ENCODE measurements at places on chromosomes 1 and 21.

GRCh38 chr1:177873238-177873637 lies 96.6 kb downstream of the SEC16B start:
- no peak for DNase-seq

- no peak for DNase-seq
Measured at GRCh38 chr1:53681977-53682685, 56.8 kb downstream of the GLIS1 start.

GRCh38 chr21:24310788-24311187 lies 1296.5 kb downstream of the MRPL39 start:
- DNase-seq: no peak

DNA sequence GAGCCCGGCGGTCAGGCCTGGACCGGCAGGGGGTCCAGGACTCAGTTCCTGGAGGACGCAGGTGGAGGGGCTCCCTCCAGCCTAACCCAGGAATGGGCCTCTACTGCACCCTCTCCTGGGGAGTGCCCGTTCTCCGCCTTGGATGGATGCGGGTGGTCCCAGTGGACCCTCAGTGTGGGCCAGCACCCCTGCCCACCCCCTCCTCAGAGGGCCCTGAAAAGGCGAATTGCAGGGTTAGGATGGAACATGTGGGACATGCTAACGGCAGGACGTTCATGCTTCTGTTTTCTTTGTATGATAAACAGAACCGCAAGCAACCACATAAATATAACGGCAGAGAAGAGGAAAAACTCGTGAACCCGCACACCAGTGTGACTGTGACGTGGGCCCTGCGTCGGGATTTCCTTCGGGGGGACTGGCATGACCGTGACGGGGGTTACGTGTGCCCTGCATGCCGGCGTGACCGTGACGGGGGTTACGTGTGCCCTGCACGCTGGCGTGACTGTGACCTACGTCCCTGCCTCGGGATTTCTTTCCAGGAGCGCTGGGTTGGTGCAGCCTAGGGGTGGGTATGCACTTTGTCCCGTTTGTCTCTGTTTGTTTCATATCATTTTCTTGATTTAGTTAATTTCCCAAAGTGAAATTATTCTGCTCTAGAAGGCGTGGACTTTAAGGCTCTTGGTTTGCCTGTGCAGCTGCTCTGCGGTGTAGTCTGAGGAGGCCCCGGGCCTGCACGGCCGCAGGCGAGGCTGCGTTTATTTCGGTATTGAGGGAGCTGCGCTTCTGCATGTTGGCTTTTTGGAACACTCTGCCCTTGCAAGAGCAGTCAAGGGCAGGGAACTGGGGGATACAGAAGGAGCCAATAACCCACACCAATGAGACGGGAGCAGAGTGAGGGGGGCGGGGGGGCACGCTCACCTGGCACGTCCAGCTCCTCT lies 3.1 kb downstream of the FTCD start:
- DNase-seq: no peak

DNA sequence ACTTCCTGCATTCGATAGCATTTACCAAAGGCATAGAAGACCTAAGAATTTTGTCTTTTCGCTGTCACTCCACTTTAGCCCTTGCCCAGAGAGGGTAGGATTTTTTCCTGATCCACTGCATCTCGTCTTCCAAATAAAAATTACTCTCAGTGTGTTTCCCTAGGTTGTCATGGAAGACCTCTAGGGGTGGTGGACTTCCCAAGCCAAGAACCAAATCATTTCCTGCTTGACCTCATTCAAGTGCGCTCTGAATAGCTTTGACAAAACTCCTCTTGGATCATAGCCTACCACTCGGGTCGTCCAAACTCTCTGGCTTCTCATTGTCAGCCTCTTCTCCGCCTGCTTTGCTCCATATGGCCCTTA lies 431 bp upstream of the C1orf52 start:
- no peak for DNase-seq

DNA sequence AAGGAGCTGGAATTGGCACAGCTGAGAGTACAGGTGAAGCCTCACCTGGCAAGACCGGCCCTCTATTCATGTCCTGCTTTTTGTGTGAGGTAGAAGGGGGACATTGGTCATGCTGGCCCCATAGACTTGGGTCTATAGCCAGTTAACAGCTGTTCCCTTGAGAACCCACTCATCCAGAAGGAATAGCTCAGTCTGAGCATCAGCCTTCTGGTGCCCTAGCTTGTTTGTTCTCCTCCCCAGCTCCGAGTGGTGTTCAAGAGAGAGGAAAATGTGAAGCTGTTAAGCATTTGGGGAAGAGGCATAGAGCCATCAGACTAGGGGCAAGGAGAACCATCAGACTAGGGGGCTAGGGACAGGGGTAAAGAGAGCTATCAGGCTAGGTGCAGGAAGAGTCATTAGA lies 290.9 kb downstream of the SIPA1L2 start:
- no peak for DNase-seq

DNA sequence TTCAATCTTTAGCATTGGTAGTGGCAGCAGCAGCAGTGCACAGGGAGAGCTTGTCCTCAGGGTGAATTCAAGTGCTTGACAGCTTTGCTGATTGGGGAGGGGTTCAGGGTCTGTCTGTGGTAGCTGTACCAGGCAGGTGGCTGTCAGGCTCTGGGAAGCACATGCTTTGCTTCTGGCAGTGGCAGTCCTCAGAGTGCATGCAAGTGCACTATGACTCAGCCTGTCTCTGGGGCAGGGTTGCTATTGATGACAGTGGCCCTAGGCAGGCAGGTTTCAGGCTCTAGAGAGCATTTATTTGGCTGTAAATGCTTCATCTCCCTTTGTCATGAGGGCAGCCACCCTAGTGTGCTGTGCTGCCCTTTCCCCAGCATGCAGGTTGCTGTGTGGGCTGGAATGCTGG lies 251.9 kb upstream of the LRRC7 start:
- no peak for DNase-seq

DNA sequence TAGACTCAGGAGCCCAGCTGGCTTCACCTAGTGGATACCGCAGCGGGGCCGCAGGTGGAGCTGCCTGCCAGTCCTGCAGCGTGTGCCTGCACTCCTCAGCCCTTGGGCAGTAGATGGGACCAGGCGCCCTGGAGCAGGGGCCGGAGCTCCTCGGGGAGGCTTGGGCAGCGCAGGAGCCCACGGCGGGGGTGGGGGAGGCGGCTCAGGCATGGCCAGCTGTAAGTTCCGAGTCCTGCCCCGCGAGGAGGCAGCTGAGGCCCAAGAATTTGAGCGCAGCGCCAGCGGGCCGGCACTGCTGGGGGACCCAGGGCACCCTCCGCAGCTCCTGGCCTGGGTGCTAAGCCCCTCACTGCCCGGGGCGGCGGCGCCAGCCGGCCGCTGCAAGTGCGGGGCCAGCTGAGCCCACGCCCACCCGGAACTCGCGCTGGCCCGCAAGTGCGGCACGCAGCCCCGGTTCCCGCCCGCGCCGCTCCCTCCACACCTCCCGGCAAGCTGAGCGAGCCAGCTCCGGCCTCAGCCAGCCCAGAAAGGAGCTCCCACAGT lies 30.9 kb downstream of the UTP25 start:
- DNase-seq: no peak

- DNase-seq: no peak
Measured at GRCh38 chr1:19465123-19465522, 20.2 kb downstream of the CAPZB start.

- no peak for DNase-seq
Measured at GRCh38 chr1:180566026-180566425, 7.3 kb downstream of the OVAAL start.

GRCh38 chr1:101697072-101697471 lies 299.7 kb downstream of the OLFM3 start:
- DNase-seq: no peak

- DNase-seq: no peak
Measured at GRCh38 chr1:182685215-182685614, 828 bp upstream of the RGS8 start.

DNA sequence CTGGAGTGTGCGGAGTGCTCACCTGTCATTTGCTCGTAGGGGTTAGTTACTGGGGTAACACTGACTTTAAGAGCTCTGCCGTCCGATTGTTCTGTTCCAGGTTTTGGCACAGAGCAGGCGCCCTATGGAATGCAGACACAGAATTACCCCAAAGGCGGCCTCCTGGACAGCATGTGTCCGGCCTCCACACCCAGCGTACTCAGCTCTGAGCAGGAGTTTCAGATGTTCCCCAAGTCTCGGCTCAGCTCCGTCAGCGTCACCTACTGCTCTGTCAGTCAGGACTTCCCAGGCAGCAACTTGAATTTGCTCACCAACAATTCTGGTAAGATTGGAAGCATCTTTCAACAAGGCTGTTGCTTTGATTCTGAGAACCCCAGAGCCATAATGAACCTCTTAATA lies 12.6 kb downstream of the ETS2 start:
- DNase-seq: no peak

DNA sequence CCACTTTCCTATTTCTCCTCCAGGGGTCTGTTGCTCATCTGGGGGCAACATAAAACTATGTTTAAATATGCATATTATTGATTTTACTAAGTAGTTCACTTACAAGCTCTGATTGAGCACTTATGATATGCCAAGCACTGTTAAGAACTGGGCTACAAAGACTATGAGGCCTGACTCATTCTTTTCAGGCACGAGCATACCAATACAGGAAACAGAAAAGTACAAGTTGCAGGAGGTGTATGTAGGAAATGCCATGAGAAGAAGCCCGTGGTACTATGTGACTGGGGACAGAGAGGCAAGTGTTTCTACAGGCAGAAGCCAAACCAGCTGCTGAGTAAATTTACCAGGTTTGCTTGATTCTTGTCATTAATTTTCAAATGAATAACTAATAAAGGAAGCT lies 120.4 kb upstream of the PTGFR start:
- no peak for DNase-seq

- no peak for DNase-seq
Measured at GRCh38 chr1:25836695-25837094, 16.9 kb downstream of the MTFR1L start.

GRCh38 chr1:193705554-193705981 lies 519.2 kb upstream of the B3GALT2 start:
- DNase-seq: no peak

GRCh38 chr1:117639741-117640140 lies 33.9 kb downstream of the TENT5C start:
- no peak for DNase-seq

- no peak for DNase-seq
Measured at GRCh38 chr1:210826686-210827085, 307.3 kb downstream of the KCNH1 start.

DNA sequence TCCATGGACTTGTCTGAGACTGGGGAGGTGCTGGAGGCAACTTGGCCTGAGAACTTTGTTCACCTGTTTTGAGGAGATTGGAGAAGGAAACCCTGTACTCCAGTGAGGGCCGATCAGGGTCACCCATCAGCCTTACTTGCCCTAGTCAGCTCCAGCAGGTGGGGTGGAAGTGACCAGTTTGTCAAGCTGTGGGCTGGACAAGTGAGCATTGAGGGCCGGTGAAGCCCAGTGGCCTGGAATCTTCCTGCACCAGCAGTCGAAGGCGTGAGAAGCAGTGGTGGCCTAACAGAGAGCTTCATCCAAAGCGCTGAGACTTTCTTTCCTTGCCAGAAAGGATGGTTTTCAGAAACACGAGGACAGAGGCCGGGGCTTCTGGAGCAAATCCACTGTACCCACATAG lies 9.6 kb downstream of the SLC37A1 start:
- no peak for DNase-seq

DNA sequence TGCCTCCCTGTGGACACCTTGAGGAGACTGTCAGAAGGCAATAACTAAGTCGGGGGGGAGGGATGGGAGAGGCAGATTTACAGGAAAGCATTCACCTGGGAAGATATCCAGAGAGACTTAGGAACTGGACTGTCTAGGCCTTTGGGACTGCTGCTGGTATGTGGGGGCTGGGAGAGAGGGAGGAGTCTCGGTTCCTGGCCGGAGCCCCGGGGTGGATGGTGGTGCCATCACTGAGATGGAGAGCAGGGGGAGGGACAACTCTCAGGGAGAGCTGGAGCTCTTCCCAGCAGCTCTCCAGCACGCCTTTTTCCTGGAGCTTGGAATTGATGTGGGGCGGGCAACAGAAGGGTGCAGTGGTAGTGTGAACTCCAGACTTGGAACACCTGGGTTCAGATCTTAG lies 22.1 kb downstream of the PTPRF start:
- DNase-seq: no peak

GRCh38 chr1:32246888-32247273 lies at the start of gene FAM167B:
TSS of gene FAM167B (plus strand) at chr1:32247222. CDS start at chr1:32247422, 200 bp downstream.
- DNase-seq: no peak

DNA sequence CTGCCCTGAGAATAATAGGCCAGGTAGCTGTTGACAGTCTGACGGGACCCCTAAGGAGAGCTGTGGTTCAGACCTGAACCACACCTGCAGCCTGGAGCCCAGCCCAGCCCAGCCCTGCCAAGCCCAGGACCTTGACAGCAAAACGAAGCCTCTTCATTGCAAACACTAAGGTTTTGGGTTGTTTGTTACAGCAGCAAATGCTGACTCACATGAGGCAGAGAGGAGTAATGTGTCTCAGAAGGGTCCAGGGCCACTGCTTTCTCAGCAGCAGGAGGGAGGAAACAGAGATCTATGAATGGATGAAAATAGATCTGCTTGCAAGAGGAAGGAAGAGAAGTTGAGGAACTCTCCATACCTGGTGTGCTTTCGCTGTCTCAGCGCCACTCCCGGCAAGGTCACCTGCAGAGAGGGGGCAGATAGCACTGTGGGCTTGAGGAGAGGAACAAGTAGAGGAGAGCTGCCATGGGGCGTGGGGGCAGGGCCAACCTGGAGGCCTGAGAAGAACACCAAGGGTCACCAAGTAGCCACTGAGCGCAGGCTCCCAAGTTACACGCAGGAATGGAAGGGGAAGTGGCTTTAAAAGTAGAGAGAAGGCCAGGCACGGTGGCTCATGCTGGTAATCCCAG lies 127.2 kb downstream of the ZNF281 start:
- no peak for DNase-seq

DNA sequence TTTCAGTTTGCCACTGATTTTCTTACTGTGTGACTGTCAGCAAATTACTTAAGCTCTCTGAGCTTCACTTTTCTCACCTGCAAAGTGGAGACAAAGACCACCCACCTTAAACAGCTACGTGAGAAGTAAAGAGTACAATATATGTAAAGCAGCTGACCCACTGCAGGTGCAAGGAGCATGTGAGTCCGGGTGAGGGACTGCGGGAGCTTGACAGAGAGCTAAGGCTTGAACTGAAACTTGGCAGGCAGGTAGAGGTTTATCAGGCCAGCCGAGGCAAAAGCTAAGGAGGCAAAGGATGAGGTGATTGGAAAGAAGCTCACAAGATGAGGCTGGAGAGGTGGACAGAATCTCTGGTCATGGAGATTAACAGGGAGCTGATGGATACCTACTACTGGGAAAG lies 36.6 kb downstream of the NIBAN1 start:
- DNase-seq: no peak

DNA sequence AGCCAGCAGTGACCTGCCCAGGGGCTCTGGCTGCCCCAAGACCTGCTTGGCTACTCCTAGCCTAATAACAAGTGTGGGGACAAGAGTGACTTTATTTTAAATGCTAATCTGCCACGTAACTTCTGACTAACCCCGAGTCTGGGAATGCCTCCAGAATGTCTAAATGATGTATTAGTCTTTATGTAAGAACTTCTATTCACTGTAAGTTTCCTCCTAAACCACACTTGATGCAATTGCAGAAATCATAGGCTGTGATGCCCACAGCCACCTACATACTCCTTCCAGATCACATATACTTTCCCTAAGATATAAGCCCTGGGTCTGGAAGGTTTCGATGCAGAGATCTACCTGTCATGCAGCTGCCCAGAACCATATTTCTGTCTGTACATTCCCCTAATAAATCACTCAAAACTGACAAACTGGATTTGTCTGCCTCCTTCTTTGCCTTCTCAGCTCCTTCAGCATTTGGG lies 5.9 kb upstream of the VPS45 start:
- no peak for DNase-seq

All from T-helper 17 cell (primary cell).